Suppressor macrophage (primary cell): ENCODE measurements at places on chromosomes 5 and 9.

DNA sequence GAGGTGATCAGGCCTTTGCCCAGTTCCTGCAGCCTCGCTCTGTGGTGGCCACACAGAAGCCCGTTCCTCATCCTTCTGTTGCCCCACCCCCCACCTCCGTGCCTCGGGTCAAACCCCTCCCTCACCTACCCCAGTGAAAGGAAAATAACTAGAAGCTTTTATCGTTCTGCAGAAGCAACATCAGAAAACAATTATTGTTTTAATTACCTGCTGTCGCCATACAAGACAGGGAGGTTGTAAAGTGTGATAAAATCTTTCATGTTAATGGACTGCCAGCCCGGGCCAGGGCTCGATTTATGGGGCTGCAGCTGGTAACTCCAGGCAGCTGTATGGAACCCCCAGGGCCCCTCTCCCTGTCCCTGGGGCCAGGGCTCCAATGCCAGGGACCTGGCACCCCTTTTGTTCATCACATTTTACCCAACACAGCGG lies 20.6 kb downstream of the UNC5A start:
- no peak for DNase-seq

DNA sequence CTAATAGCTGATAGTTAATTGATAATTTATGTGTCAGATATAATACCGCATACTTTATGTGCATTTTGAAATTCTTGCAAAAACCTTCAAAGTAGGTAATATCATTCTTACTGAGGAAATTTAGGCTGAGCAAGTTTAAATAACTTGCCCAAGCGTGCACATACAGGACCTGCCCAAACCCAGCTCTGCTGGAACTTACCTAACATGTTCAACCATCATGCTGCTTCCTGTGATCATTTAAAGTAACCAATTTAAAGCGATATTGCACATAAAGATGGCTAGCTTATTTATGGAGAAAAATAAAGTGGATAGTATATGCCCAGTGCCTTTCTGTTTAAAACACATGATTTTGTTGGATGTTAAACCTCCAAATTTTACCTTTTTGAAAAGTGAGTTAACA lies 4.3 kb downstream of the FAM174A start:
- DNase-seq, result no peak

- DNase-seq, result no peak
Measured at GRCh38 chr5:179301796-179302195, 43.5 kb downstream of the ADAMTS2 start.

GRCh38 chr5:91228188-91228587 lies 154.9 kb downstream of the ARRDC3 start:
- no peak for DNase-seq

GRCh38 chr9:88605512-88606362 lies 70.8 kb downstream of the NXNL2 start:
- DNase-seq, result no peak

- no peak for DNase-seq
Measured at GRCh38 chr5:9192266-9192665, 353.6 kb downstream of the SEMA5A start.

- DNase-seq, result no peak
Measured at GRCh38 chr5:34626036-34626435, 30.1 kb upstream of the RAI14 start.

DNA sequence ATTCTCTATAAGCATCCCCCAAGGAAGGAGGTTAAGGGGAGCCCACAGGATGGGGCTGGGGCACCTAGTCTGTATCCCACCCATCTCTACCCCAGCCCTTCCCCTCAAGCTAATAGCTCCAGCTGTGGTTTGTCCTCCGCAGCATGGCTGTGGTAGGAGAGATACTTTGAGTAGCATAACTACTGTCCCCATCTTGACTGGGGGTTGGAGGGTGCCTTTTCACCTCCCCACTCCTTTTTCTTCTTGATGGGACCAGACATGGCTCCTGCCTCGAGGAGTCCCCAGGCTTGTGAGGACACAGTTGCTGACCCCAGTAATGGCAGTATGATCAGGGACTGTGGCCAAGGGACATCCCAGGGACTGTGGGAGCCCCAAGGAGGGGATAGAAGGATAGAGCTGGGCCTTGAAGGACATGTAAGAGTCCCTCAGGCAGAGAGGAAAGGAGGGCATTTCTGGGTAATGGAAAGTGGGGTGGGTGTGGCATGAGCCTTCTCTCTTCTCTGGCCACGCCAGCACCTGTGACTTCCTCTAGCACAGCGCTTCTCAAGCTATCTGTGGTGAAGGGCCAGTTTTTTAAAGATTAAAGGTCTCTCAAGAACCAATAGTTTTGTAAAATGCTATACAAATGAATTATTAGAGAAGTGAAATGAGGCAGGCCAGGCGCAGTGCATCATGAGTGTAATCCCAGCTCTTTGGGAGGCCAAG lies 14.0 kb downstream of the OLFML2A start:
- DNase-seq, result no peak

DNA sequence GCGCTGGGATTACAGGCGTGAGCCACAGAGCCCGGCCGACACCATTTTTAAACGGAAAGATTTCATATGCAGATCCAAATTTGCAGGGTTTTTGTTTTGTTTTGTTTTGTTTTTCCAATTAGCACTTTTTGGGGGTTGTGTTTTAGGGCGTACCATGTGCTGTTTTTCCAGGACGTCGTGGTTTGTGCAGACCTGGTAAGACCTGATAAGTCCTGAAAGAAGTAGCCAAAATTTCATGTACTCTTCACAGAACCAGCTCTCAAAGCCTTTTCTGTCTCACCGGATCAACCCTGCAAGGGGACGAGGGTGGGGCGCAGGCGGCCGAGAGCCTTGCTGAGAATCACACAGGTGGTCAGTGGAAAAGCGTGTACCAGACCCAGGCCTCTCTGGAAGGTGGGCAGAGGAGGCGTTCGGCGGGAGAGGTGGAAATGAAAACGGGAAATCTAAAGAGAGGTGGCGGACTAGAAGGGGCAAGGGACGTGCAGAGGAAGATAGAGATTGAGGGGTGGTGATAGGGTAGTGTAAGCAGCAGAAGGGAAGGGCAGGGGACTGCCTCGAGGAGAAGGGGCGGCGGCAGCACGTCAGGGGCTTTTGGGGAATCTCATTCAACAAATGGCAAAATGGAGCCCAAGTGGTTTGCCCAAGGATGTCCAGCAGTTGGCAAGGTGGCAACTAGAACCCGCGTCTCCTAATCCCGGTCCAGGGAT lies 1.1 kb upstream of the FAF2 start:
- no peak for DNase-seq

GRCh38 chr5:137738947-137739346 lies 3.1 kb upstream of the KLHL3 start:
- DNase-seq, result no peak

DNA sequence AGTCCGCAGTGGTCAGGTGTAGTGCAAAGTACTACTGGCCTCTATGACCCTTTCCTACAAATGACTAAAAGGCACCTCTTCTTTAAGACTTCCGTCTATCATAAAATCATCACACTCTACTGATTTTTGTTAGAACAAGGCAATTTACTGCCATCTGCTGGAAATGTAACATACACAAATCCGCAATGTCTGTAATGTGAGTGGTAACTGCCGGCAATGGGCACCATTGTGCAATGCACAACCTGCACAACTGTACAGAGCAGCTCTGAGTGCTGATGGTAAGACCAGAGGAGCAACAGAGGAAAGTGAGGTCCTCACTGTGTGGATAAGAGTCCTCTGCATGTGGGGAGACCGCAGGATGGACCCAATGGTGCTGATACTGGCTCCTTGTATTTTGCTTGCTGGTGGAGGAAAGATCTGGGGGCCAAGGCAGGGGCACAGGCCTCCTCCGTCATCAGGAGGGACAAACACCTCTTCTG lies 103.7 kb downstream of the ATPSCKMT start:
- DNase-seq, result no peak

DNA sequence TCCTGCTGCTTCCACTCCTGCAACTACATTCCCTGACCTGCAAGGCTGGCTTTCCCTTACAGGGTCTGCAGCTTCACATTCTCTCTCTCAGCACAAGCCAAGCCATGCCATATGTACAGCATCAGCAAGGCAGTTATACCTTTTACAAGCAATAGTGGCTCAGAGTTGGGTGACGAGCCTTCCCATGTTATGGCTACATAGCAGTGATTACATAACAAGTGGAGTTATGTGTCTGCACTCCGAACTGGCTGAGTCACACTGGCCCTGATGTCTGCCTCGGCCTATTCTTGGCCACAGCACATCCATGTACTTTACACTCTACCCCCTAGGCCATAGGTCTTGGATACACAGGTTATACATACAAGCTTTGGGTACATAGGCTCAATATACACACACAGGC lies 52.0 kb upstream of the SNCAIP start:
- no peak for DNase-seq

GRCh38 chr5:128637031-128637430 lies 99.0 kb upstream of the FBN2 start:
- DNase-seq, result no peak

DNA sequence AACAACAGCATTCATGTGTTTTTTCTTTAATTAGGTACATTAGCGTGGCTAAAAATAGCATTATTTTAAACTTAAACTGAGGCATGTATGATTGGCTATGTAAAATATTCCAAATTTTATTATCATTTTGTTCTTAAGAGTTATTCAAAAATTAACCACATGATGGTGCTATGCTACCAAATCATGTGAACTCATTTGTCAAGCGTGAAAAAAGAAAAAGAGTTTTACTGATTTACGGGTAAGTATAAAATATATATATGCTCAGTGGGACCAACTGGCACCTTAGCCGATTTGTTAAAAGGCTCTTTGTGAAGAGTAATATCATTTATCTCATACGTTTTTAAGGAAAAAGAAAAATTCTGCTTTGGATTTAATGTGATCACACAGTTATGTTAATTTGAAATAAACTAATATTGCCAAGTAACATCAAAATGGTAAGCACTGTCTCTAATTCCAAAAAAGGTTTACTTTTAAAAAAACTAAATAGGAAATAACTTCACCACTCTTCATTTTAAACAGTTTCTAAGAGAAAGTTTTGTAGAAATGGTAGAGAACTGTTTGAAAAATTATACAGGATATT lies 1042.3 kb downstream of the CDH12 start:
- DNase-seq, result no peak

GRCh38 chr9:135992486-135993408 lies 31.6 kb upstream of the UBAC1 start:
- peak; percentile 89 for DNase-seq

DNA sequence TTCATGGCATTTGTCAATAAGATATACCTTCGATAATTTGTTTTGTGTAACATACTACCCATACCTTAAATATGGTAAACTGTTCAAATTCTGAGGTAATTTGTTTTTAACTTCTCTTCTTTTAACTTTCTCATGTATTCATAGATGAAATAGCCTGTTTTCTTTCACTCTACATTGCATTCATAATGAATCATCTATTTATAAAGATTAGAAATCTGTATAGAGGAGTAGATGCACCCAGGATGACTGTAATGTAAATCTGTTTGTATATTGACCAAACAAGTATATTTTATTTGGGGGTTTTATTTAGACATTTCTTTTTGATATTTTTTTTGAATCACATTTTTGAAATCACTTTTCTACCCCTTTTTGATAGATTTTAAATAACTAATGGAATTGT lies 144.6 kb downstream of the CD180 start:
- DNase-seq, result no peak

- DNase-seq, result no peak
Measured at GRCh38 chr9:136104916-136105315, 9.8 kb upstream of the NACC2 start.

DNA sequence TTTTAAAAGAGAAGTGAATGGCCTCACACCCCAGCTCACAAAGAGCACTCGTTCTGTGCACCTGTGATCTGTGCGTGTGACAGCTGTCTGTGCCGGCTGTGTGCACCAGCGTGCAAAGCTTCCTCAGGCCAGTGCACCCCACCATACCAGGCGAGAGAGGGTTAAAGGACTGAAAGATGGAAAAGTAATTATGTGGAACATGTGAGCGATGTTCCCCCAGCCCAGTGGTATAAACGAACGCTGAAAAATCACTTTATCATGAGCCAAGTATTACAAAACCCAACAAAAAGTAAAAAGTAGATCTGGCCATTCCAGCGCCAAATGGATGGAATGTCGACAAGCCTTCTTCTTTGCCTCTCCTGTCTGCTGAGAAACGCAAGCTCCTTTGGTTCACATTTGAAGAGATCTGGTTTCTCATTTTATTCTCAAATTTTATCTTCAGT lies 53.7 kb downstream of the IPPK start:
- DNase-seq, result no peak
